NCI-H1092 (cell line): ENCODE measurements at places on chromosomes 12 and 14.

- DNase-seq = no peak
Observed at GRCh38 chr12:25723336-25723735, 170.3 kb upstream of the LMNTD1 start.

- DNase-seq = no peak
Observed at GRCh38 chr14:54188064-54188666, 208.6 kb upstream of the CDKN3 start.

DNA sequence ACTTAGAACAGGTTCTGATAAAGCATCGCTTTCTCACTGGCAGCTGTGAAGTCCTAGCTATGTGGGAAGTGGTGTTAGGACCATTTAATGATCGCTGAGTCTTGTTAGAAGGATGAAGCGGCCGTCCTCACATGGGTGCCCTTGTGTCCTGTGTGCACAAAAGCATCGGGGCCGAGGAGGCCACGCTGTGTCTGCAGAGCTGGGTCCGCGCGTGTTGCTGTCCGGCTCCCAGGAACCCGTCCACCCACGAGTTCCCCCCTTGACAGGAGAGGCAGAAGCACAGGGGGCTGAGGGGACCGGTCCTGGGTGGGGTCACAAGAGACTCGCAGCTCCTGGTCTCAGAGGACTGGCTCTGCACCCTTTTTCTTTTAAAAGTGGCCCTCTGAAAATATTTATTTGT, 90.4 kb downstream of the ADGRD1 start:
- no peak for DNase-seq

DNA sequence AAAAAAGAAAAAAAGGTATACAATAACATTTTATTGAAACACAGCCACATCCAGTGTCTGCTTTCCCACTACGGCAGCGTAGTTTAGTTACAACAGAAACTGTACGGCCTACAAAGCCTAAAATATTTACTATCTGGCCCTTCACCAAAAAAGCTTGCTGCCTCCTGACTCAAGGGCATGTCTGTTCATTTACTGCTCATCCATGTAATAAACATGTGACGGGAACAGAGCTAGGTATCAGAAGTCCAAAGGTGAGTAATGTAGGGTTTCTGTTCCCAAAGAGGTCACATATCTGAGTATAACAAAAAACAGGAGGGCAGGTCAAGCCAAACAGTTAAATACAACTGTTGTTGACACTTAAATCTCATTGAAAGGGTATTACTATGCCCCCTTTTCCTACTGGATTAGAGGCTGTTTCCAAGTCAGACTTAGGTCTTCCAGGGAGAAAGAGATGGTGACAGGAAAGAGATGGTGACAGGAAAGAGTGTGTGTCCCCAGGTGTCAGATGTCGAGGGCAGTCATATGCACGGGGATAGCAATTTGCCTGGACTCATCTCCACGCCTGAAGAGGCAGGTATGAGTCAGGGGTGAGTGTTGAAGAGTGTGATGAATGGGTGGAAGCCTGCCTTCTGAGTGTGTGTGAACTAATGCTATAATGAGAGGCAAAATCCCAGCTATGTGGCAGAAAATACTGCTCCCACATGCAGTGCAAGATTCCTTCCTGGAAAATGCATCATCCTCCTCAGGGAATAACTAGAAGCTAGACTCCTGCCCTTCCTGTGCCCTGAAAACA, 77.7 kb downstream of the MAP3K9 start:
- DNase-seq = no peak

GRCh38 chr12:54074308-54074707, 20.7 kb downstream of the HOXC4 start:
- no peak for DNase-seq

GRCh38 chr12:117284140-117284539, 77.3 kb downstream of the NOS1 start:
- DNase-seq = no peak

- DNase-seq = no peak
Observed at GRCh38 chr12:110791589-110791988, 48.9 kb upstream of the PPP1CC start.

GRCh38 chr12:74488134-74488533, 49.5 kb upstream of the ATXN7L3B start:
- no peak for DNase-seq

DNA sequence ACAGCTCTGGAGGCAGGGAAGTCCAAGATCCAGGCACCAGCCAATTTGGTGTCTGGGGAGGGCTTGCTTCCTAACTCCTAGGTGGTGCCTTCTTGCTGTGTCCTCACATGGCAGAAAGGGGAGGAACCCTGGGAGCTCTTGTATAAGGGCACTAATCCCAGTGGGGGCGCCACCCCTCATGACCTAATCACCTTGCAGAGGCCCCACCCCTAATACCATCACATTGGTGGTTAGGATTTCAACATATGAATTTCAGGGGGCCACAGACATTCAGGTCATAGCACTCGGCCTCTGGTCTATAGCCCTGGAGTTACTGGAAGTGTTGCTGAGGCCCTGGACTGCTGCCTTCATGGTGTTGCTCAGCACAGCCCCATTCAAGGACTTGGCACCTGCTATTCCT, 14.6 kb downstream of the PSMD9 start:
- no peak for DNase-seq

GRCh38 chr14:22489957-22490950, 98.8 kb downstream of the DAD1 start:
- DNase-seq = no peak

GRCh38 chr12:110920324-110920910, at the start of gene MYL2:
TSS of gene MYL2 (minus strand) at chr12:110920579. CDS start at chr12:110920529, 50 bp downstream.
- DNase-seq = no peak

- no peak for DNase-seq
Observed at GRCh38 chr12:46786774-46787173, 39.0 kb downstream of the SLC38A4 start.

DNA sequence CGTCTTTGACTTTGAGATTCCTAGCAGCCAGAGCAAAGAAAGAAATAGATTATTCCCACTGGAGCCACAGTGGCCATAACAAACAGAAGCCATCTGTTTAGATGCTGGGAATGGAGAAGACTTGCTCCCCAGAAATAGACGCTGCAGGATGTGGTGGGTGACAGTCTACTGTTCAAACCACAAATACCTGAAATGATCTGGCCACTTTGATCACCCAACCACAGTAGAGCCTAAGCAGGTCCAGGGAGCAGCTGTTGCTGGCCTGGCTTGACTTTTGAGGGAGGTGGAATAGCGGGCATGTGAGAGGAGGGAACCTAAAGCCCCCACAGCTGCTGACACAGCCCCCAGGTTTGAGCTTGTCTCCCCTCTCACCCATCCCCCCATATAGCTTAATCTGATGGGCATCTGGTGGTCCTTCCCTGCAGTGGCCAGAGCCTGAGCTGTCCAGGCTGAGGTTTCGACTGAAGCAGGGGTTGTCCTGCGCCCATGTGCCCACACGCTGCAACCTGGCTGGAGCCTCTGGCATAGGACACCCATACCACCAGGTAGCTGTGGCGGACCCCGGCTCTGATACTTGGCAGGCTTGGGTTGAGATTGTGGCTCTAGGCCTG, 38.7 kb downstream of the SH2B3 start:
- no peak for DNase-seq

- DNase-seq = no peak
Observed at GRCh38 chr12:68158432-68158831, 1.1 kb downstream of the IFNG start.

GRCh38 chr14:91568626-91569025, 58.5 kb upstream of the PPP4R3A start:
- no peak for DNase-seq

GRCh38 chr12:27179400-27180214, 64.5 kb upstream of the STK38L start:
- no peak for DNase-seq

GRCh38 chr14:101857226-101857625, 95.7 kb downstream of the PPP2R5C start:
- DNase-seq = no peak

DNA sequence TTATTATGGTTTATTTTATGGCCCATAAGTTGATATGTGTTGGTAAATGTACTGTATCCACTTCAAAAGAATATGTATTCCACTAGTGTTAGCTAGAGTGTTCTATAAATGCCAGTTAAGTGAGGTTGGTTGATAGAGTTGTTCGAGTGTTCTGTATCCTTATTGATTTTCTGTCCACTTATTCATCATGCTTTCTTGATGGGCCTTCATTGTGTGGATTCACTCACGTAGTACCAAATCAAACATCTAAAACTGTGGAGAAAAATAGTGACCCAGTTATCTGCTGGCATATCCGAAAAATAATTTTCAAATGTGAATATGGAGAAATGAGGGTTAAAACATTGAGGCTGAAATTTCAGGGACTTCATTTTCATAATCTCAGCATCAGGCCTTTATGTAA, 230.4 kb downstream of the TRHDE start:
- no peak for DNase-seq

GRCh38 chr12:49693931-49694444, 13.2 kb downstream of the FMNL3 start:
- no peak for DNase-seq

GRCh38 chr12:49706351-49707127, 666 bp downstream of the FMNL3 start:
- no peak for DNase-seq

DNA sequence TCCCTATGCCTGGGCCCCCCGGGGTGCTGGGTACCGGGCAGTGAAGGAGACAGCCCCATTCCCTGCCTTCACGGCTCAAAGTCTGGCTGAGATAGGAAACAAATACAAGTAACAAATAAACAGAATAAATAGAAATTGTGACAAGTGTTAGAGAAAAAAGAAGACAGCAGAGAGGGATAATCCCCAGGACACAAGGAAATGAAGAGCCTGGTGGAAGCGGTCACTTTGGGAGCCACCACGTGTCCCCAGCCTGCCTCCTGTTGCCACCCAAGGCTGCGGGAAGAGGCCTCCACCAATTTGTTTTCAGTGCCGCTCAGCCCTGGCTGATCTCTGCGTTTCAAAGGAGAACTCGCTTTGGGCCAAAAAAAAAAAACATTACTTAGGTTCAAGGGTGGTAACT, 31.2 kb downstream of the RBM19 start:
- no peak for DNase-seq

- no peak for DNase-seq
Observed at GRCh38 chr14:65676361-65677014, 264.0 kb downstream of the FUT8 start.
